ENCODE measurements at places on chromosomes 2 and 18.

DNA sequence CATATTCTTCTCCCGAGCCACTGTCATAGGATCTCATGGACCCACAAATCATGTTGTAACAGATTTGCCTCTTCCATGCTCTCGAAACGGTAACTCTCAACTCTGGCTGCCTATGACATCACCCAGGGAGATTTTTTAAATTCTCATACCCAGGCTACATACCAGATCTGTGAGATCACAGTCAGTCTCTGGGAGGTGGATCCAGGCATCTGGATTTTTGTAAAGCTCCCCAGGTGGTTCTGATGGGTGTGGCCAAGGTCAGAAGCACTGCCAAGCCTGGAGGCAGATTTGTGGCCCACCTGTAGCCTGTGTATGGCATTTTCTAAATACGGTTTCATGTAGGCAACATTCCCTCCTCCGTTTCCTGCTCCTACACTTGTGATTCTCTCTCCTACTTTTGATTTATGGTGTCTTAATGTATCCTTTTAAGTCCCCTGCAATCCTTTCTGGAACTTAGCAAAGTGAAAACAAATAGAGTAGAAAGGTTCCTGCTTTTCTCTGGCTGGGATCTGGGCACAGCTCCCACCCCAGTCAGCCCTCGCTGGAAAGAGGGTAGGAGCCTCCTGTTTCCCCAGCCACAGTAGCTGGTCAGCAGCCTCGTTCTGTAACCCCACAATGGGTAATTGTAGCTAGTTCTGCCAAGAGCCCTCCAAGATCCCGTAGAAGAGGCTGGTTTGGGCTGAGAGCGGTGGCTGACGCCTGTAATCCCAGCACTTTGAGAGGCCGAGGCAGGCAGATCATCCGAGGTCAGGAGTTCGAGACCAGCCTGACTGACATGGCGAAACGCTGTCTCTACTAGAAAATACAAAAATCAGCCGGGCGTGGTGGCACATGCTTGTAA, 96.2 kb downstream of the KLHL29 start:
- DNase-seq: no peak

DNA sequence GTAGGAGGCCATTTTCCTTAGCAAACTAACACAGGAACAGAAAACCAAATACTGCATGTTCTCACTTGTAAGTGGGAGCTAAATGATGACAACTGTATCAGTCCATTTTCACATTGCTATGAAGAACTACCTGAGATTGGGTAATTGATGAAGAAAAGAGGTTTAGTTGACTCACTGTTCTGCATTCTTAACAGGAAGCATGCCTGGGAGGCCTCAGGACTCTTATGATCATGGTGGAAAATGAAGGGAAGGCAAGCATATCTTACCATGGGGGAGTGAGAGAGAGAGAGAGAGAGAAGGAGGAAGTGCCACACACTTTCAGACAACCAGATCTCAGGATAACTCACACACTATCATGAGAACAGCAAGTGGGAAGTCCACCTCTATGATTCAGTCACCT, 105.3 kb downstream of the PARD3B start:
- DNase-seq: no peak

DNA sequence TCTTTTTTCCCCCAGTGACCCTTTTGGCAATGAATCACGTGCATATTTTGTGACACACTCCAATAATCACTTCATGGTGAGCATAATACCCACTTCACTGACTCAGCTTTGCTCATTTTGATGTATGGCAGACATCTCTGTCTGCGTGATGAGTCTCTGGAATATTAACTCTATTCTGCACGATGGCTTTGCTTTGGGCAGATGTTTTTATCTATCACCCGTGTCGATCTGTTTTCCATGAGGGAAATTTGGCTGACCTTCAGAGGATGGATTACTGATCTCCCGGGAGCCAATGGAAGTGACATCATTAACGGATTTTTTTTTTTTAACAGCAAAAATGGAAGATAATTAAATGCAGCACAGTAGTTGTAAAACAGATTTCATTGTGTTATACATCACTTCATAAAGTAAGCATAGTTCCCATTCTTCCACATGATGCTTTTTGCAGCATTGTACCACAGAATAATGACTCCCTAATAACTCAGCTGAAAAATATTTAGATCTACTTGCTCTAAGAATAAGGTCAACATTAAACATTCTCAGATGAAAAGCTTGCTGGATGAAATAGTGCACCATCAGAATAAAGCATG, 29.8 kb downstream of the CDC42EP3 start:
- no peak for DNase-seq

GRCh38 chr2:120650022-120650644, 85.5 kb upstream of the GLI2 start:
- no peak for DNase-seq

Measured in putamen (tissue), 1 donor.